ENCODE measurements at places on chromosomes 12 and 14.

- DNase-seq = no peak
These were observed 157.1 kb downstream of the CALM1 start for GRCh38 chr14:90553921-90554336.

DNA sequence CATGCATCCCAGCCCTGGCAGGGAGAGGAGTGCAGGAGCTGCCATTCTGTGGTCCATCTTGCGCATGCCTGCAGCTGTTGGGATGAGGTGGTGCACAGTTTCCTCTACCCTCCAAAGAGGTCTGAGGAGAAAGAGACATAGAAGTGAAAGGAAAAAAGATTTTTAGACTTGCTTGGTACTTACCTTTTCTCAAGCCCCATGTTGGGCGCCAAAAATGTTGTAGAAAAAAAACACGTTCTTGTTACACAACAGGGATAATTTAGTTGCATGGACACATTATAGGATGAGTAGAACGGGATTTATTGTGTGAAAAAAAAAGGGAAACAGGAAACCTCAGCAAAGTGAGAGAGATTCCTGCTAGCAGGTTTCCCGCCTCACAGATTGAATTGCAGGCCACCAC lies 244.4 kb upstream of the GARIN2 start:
- DNase-seq = no peak

DNA sequence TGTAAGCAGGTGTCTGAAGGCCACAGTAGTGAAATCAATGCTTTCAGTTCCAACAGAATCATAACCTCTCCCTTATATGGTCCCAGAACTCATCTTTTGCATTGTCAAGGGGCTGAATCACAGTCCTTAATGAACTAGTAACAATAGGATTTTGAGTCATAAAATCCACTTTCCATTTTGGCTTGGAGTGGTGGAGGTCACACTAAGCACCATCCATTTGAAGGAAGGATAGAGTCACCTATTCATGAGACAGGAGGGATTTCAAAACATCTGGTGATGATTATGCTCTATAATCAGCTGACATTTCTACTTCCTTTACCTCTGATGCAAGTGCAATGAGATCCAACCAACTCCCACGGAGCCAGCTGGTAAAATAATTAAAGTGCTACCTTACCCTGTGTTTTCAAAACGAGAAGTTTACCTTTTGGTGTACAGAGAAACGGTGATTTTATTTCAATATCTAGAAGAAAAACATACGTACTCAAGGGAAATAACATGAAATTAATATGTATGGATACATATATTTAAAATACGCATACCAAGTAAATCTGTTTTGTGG lies 59.1 kb downstream of the TMEM132D start:
- DNase-seq = no peak

DNA sequence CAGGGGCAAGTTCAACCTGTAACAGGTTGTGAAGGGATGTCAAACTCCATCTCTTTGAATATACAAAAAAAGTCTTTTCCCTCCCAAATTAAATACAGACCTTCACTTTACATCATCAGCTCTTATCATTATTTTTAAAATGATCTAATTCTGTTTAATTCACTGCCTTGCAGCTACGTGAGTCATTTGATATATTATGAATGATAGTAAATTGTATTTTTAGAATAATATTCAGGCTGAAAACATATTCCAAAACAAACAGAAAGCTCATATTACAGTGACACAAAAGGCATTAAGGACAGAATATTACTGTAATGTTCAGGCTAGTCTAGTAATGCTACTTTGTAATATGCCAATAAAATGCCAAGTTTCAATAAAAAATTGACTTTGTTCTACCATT lies 53.3 kb downstream of the BCAT1 start:
- no peak for DNase-seq

- DNase-seq = peak; percentile 78
These were observed 36.6 kb downstream of the KRT80 start for GRCh38 chr12:52155048-52155868.

Measured in CD4-positive, alpha-beta T cell treated with Interferon gamma for 1 hour (primary cell).